ENCODE measurements at places on chromosomes 7 and 10.

DNA sequence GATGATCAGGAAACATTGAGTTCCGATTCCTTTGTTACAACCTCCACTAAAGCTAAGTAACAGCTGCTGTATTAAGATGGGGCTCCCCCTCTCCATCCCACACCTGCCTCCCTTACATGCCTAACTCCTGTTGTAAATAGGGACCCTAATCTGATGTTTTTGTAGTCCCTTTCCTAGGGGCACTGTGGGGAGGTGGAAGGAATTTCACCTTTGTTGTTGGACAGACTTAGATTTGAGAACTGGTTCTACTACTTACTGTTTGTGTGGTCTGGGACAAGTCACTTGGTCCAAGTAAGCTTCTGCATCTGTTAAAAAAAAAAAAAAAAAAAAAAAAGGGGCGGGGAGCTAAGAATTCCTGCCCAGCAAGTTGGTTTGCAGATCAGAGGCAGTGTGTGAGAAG lies 42.6 kb downstream of the KIAA1217 start:
- no peak overlapping the region for H3K4me3 ChIP-seq
- H3K27me3 ChIP-seq, result no peaks in the 10 kb centered on the region
- H3K36me3 ChIP-seq, result no peaks in the 10 kb centered on the region

DNA sequence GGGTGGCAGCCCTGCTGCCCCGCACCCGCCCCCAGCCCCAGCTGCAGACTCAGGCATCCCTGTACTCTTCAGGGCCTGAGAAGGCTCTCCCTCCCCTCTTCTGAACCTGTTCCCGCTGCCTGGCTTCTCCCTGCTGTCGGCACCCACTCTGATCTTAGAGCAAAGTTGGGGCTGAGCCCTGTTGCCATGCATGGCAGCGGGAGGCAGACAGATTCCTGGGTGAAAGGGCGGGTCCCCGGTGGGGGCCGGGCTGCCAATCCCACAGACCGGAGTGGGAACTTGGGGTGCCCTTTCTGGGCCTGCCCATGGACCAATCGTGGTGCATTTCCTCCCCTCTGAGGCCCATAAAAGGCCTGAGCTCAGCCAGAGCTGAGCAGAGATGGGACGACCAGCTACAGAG lies 80.7 kb downstream of the SPDYE5 start:
- H3K27me3 ChIP-seq, result no peaks in the 10 kb centered on the region
- no peak overlapping the region for H3K4me3 ChIP-seq
- peaks cover 3% of the 10 kb centered on the region for H3K4me1 ChIP-seq
- H3K27ac ChIP-seq, result no peak overlapping the region
- H3K36me3 ChIP-seq, result no peaks in the 10 kb centered on the region
- no peak for DNase-seq

GRCh38 chr7:82528577-82529310 lies 85.2 kb upstream of the CACNA2D1 start:
- no peaks in the 10 kb centered on the region for H3K4me1 ChIP-seq
- no peak for DNase-seq
- no peak overlapping the region for H3K27ac ChIP-seq
- H3K4me3 ChIP-seq, result no peak overlapping the region
- no peaks in the 10 kb centered on the region for H3K27me3 ChIP-seq

- H3K27ac ChIP-seq, result peak overlapping the region; percentile 86
- H3K27me3 ChIP-seq, result no peaks in the 10 kb centered on the region
- H3K36me3 ChIP-seq, result peaks cover 9% of the 10 kb centered on the region
- DNase-seq, result no peak
- peak overlapping the region; percentile 74 for H3K4me3 ChIP-seq
Measured at GRCh38 chr7:102434039-102434486, 688 bp downstream of the ORAI2 start.

DNA sequence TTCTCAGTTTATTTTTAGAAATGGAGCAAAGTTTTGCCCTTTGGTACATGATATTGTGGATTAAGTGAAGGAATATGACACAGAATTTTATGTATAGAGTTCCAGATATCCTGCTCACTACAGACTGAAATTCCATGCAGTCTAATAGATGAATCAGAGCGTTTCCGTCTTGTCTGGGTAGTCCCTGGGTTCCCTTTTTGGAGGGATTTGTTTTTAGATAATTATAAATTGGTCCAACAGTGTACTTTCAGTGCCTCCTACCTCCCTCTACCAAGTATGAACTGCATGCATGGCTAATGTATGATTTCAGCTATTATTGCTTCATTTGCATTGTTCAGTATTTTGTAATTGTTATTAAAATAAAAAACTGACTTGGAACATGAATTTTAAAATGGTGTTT lies 74.4 kb downstream of the SEPTIN7 start:
- no peak overlapping the region for H3K27ac ChIP-seq
- H3K27me3 ChIP-seq, result no peaks in the 10 kb centered on the region
- no peak overlapping the region for H3K4me3 ChIP-seq
- H3K36me3 ChIP-seq, result peaks cover 13% of the 10 kb centered on the region
- no peaks in the 10 kb centered on the region for H3K4me1 ChIP-seq
- DNase-seq, result no peak

DNA sequence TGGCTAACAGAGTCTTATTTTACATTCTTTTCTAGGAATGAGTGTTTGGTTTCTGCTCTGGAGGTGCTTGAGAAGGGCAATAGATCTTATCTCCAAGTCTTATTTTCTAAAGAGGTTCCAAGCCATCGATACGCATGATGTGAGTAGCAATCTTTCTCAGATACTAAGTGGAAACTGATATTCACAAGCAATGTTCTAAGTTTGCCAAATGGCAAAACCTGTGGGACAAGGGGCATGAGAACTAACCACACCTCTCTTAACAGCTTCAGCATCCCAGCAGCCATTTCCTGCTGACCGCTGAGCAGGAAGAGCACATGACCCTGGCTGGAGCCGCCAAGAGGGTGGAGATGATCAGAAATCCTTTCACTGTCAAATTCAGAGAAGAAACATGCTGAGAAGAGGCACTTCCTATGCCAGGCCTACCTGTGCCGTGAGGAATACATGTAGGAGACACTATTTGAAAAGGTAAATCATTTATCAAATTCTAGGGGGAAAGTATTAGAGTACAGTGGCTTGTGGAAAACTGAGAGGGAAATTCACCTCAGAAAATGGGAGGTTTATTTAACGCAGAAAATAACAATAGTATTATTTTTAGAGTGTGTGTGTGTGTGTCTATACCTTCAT lies 35.2 kb downstream of the CCDC71L start:
- DNase-seq, result no peak
- no peaks in the 10 kb centered on the region for H3K4me1 ChIP-seq
- H3K27me3 ChIP-seq, result no peaks in the 10 kb centered on the region
- no peak overlapping the region for H3K27ac ChIP-seq

DNA sequence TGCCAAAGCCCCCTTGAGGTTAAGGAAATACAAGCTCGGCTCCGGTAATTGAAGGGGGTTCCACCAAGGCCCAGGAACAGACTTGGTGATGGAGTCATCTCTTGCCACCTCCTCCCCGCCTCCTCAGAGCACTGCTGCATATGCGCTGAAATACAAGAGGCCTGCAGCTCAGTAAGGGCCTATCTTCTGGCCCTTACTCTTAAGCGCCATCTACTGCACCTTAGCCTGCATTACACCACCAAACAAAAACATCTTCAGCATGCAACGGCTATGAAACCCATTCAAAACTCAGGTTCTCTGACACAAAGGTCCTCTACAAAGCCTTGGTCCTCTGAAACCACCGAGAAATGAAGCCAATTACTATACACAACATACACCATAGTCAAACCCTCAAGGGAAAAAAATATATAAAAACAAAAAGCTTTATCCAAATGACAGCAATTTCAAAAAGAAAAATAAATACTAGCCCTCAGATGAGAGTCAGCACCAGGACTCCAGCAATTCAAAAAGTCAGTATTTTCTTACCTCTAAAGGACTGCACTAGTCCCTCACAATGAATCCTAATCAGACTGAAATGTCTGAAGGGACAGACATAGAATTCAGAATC lies 176.8 kb upstream of the TBX20 start:
- no peaks in the 10 kb centered on the region for H3K27me3 ChIP-seq
- no peak overlapping the region for H3K4me3 ChIP-seq
- H3K27ac ChIP-seq, result no peak overlapping the region
- no peaks in the 10 kb centered on the region for H3K4me1 ChIP-seq

GRCh38 chr10:49225218-49225876 lies 37.2 kb upstream of the TMEM273 start:
- H3K36me3 ChIP-seq, result no peaks in the 10 kb centered on the region
- no peaks in the 10 kb centered on the region for H3K27me3 ChIP-seq
- no peak overlapping the region for H3K27ac ChIP-seq

DNA sequence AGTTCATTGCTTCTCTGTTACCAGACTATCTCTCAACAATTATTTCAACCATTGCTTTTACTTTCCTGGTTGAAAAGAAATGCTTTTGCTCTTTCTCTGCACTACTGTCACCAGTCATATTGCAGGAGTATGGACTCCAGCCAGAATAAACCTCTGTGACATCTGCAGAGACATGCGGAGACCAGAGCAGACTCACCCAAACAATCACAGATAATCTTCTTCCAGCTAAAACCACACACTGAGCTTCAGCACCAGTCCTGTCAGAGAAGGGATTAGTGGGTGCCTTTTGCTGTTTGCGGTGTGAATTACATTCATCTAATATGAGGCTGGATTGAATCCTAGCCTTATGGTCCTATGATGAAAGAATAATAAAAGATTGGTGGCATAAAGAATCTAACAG lies 258.6 kb downstream of the CNTNAP2 start:
- H3K4me3 ChIP-seq, result no peak overlapping the region
- no peak for DNase-seq
- H3K27ac ChIP-seq, result no peak overlapping the region

DNA sequence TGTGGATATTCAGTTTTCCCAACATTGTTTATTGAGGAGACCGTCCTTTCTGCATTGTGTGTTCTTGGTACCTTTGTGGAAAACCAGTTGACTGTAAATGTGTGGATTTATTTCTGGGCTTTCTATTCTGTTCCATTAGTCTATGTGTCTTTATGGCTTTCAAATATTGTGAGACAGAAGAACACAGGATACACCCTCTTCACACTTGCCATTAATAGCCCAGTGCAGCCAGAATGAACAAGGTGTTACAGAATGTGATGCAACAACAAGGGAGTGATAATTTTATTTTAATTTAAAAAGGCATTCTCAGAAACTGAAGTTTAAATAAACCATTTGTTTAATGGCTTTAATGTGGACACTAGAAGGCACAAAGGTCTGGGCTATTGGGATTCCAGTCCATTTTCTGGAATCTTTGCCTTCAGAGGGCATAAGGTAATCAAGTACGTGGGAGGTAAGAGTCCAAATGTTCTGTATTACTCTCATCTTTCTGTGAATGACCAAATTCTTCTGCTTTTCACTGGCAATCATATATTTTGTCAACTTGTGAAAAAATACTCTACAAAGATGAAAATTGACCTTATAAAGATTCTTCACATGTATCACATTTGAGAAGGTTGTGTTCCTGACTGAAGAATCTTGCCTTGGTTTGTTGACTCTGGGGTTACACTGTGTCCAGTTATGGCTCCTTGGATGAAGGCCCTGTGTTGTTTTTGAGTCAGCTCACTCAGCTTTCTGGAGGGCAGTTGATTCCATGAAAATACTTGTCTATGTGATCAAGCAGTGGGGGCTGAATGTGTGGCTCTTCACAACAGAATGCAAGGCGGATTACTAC lies 962.7 kb downstream of the LRMDA start:
- H3K27me3 ChIP-seq, result no peaks in the 10 kb centered on the region
- no peaks in the 10 kb centered on the region for H3K36me3 ChIP-seq
- DNase-seq, result no peak
- no peaks in the 10 kb centered on the region for H3K4me1 ChIP-seq
- H3K27ac ChIP-seq, result no peak overlapping the region

- H3K36me3 ChIP-seq, result no peaks in the 10 kb centered on the region
- no peaks in the 10 kb centered on the region for H3K27me3 ChIP-seq
- H3K4me1 ChIP-seq, result peaks cover 6% of the 10 kb centered on the region
- no peak overlapping the region for H3K4me3 ChIP-seq
Measured at GRCh38 chr7:76292213-76292573, 10.3 kb upstream of the HSPB1 start.

DNA sequence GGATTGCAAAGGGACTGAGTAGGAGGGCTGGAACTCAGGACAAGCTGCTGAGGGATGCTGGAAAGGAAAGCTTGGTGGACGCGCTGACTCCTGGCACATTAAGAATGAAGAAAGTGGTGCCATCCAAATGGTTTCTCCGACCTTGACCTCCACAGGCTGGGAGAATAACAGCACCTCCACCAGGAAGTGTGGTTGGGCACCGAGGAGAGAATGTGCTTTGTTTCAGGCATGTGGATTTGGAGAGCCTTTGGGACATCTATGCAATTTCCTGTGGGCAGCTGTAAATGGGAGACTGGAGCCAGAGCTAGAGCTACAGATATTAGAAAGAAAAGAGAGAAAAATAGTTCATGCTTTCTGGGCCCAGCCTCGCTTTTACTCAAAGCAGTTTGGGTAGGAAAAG lies 29.8 kb upstream of the HABP2 start:
- no peaks in the 10 kb centered on the region for H3K27me3 ChIP-seq
- H3K36me3 ChIP-seq, result no peaks in the 10 kb centered on the region
- H3K4me1 ChIP-seq, result no peaks in the 10 kb centered on the region
- no peak overlapping the region for H3K27ac ChIP-seq
- no peak overlapping the region for H3K4me3 ChIP-seq

DNA sequence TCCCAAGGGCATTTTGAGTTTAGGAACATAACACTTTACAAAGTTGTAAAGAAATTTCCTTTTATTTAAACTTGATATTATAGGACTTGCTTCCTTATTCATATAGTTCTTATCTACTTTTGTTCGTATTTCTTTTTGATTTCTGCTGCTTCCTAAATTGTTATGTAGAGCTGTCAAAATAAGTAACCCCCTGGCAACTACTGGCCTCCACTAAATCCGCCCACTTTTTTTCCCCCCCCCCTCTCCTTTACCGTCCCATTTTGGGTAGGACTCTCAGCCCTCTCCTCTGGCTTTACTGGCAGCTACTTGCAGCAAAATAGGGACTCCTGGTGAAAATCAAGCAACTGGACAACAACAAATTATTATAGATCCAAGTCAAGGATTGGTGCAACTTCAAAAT lies 1.1 kb downstream of the SP4 start:
- H3K4me3 ChIP-seq, result peak overlapping the region; percentile 95
- DNase-seq, result no peak
- H3K27ac ChIP-seq, result no peak overlapping the region
- H3K4me1 ChIP-seq, result peaks cover 15% of the 10 kb centered on the region
- H3K36me3 ChIP-seq, result peaks cover 4% of the 10 kb centered on the region
- no peaks in the 10 kb centered on the region for H3K27me3 ChIP-seq

DNA sequence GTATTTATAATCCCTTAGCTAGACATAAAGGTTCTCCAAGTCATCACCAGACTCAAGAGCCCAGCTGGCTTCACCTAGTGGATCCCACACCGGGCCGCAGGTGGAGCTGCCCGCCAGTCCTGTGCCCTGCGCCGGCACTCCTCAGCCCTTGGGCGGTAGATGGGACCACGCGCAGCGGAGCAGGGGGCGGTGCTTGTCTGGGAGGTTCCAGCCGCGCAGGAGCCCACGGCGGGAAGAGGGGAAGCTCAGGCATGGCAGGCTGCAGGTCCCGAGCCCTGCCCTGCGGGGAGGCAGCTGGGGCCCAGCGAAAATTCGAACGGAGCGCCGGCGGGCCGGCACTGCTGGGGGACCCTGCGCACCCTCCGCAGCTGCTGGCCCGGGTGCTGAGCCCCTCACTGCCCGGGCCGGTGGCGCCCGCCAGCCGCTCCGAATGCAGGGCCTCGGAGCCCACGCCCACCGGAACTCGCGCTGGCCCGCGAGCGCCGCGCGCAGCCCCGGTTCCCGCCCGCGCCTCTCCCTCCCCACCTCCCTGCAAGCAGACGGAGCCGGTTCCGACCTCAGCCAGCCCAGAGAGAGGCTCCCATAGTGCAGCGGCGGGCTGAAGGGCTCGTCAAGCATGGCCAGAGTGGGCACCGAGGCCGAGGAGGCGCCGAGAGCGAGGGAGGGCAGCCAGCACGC lies 675.6 kb downstream of the REEP3 start:
- no peak overlapping the region for H3K27ac ChIP-seq
- no peaks in the 10 kb centered on the region for H3K4me1 ChIP-seq
- no peak overlapping the region for H3K4me3 ChIP-seq
- no peaks in the 10 kb centered on the region for H3K27me3 ChIP-seq

Data from GM12878 (cell line).